ENCODE measurements at places on chromosomes 1 and 21.

- no peaks in the 10 kb centered on the region for H3K27me3 ChIP-seq
- DNase-seq, result no peak
- H3K4me3 ChIP-seq, result no peak overlapping the region
- no peak overlapping the region for H3K27ac ChIP-seq
Measured at GRCh38 chr1:28458237-28459228, 47.3 kb upstream of the RCC1 start.

- H3K27me3 ChIP-seq, result no peaks in the 10 kb centered on the region
- H3K27ac ChIP-seq, result no peak overlapping the region
- no peaks in the 10 kb centered on the region for H3K4me1 ChIP-seq
- no peaks in the 10 kb centered on the region for H3K36me3 ChIP-seq
Measured at GRCh38 chr1:82337635-82338034, 536.9 kb downstream of the ADGRL2 start.

DNA sequence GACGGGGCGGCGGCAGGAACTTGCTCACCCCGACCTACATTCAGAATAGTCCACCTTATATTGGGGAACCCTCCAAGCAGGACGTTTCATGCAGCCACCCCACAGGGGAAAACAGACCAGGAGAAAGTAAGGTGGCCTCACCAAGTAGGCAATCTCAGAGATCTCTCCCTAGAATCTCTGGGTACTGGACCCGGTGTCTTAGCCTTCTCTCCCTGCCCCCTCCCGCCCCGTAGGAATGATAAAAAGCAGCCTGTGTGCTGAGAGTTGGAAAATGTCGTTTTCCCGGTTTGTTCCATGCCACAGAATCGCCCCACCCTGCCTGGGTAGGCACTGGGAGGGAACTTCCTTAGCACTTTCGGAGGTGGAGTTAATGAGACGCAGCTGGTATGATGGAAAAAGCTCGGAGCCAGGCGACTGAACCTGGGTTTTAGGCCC lies 789 bp upstream of the PTPN14 start:
- H3K27me3 ChIP-seq, result peaks cover 54% of the 10 kb centered on the region
- H3K4me1 ChIP-seq, result no peaks in the 10 kb centered on the region
- no peak overlapping the region for H3K4me3 ChIP-seq
- H3K36me3 ChIP-seq, result no peaks in the 10 kb centered on the region
- H3K27ac ChIP-seq, result no peak overlapping the region

GRCh38 chr1:229879746-229880145 lies 187.3 kb upstream of the GALNT2 start:
- H3K4me1 ChIP-seq, result no peaks in the 10 kb centered on the region
- H3K27me3 ChIP-seq, result peaks cover 72% of the 10 kb centered on the region
- no peaks in the 10 kb centered on the region for H3K36me3 ChIP-seq
- no peak for DNase-seq
- H3K4me3 ChIP-seq, result no peak overlapping the region

DNA sequence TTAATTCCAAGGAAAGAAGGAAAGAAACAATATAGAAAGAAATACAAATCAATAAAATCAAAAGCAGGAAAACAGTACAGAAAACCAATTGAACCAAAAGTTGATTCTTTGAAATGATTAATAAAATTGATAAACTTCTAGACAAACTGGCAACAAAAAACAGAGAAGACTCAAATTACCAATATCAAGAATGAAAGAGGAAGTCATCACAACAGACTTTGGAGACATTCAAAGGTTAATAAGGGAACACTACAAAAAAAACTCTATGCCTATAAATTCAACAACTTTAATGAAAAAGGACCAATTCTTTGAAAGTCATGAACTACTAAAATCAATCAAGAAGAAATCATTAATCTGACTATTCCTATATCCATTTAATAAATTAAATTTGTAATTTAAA lies 329.3 kb upstream of the NR5A2 start:
- DNase-seq, result no peak
- peaks cover 23% of the 10 kb centered on the region for H3K27me3 ChIP-seq
- H3K36me3 ChIP-seq, result peaks cover 3% of the 10 kb centered on the region
- no peak overlapping the region for H3K27ac ChIP-seq
- no peak overlapping the region for H3K4me3 ChIP-seq

- H3K4me3 ChIP-seq, result no peak overlapping the region
- peaks cover 10% of the 10 kb centered on the region for H3K4me1 ChIP-seq
- no peak overlapping the region for H3K27ac ChIP-seq
- no peaks in the 10 kb centered on the region for H3K27me3 ChIP-seq
Measured at GRCh38 chr1:228392111-228392936, 14.3 kb downstream of the TRIM11 start.

- peaks cover 4% of the 10 kb centered on the region for H3K36me3 ChIP-seq
- no peak for DNase-seq
- H3K27me3 ChIP-seq, result no peaks in the 10 kb centered on the region
- H3K27ac ChIP-seq, result no peak overlapping the region
- H3K4me1 ChIP-seq, result peaks cover 16% of the 10 kb centered on the region
- H3K4me3 ChIP-seq, result no peak overlapping the region
Measured at GRCh38 chr21:44670642-44671432, 4.1 kb upstream of the KRTAP12-2 start.

- no peak overlapping the region for H3K4me3 ChIP-seq
- H3K27ac ChIP-seq, result no peak overlapping the region
Measured at GRCh38 chr1:196302420-196302819, 305.8 kb downstream of the KCNT2 start.

GRCh38 chr1:175885326-175885725 lies 141.9 kb upstream of the TNR start:
- H3K36me3 ChIP-seq, result no peaks in the 10 kb centered on the region
- no peak for DNase-seq
- no peak overlapping the region for H3K27ac ChIP-seq
- H3K4me3 ChIP-seq, result no peak overlapping the region

GRCh38 chr1:174713796-174714195 lies 266.0 kb downstream of the GPR52 start:
- H3K4me1 ChIP-seq, result peaks cover 9% of the 10 kb centered on the region
- H3K27me3 ChIP-seq, result no peaks in the 10 kb centered on the region
- no peak for DNase-seq
- peaks cover 3% of the 10 kb centered on the region for H3K36me3 ChIP-seq
- H3K27ac ChIP-seq, result no peak overlapping the region

GRCh38 chr1:54376430-54377039 lies 29.7 kb downstream of the SSBP3 start:
- peaks cover 78% of the 10 kb centered on the region for H3K4me1 ChIP-seq
- H3K4me3 ChIP-seq, result peak overlapping the region; percentile 7
- H3K27me3 ChIP-seq, result no peaks in the 10 kb centered on the region
- peak overlapping the region; percentile 83 for H3K27ac ChIP-seq
- DNase-seq, result no peak

- no peaks in the 10 kb centered on the region for H3K36me3 ChIP-seq
- no peak for DNase-seq
- H3K27me3 ChIP-seq, result peaks cover 4% of the 10 kb centered on the region
- no peaks in the 10 kb centered on the region for H3K4me1 ChIP-seq
- no peak overlapping the region for H3K4me3 ChIP-seq
Measured at GRCh38 chr21:45582128-45582527, 39.9 kb upstream of the SLC19A1 start.

GRCh38 chr1:208788013-208788540 lies 543.9 kb upstream of the PLXNA2 start:
- no peaks in the 10 kb centered on the region for H3K4me1 ChIP-seq
- H3K27ac ChIP-seq, result no peak overlapping the region
- H3K27me3 ChIP-seq, result peaks cover 11% of the 10 kb centered on the region
- no peak for DNase-seq

- no peak overlapping the region for H3K27ac ChIP-seq
- H3K36me3 ChIP-seq, result peaks cover 82% of the 10 kb centered on the region
- H3K4me1 ChIP-seq, result no peaks in the 10 kb centered on the region
- no peak overlapping the region for H3K4me3 ChIP-seq
- no peaks in the 10 kb centered on the region for H3K27me3 ChIP-seq
- no peak for DNase-seq
Measured at GRCh38 chr1:110050602-110051261, 16.3 kb downstream of the STRIP1 start.

- H3K27me3 ChIP-seq, result no peaks in the 10 kb centered on the region
- peaks cover 46% of the 10 kb centered on the region for H3K4me1 ChIP-seq
- H3K4me3 ChIP-seq, result peak overlapping the region; percentile 28
- peak; percentile 10 for DNase-seq
- H3K27ac ChIP-seq, result peak overlapping the region; percentile 51
Measured at GRCh38 chr1:230208619-230209261, 141.7 kb downstream of the GALNT2 start.

GRCh38 chr1:38102636-38103035 lies 56.0 kb upstream of the POU3F1 start:
- H3K27ac ChIP-seq, result no peak overlapping the region
- H3K4me3 ChIP-seq, result no peak overlapping the region
- H3K4me1 ChIP-seq, result no peaks in the 10 kb centered on the region
- DNase-seq, result no peak

GRCh38 chr1:245361065-245361464 lies 206.3 kb downstream of the KIF26B start:
- no peak overlapping the region for H3K4me3 ChIP-seq
- peaks cover 5% of the 10 kb centered on the region for H3K36me3 ChIP-seq
- no peak overlapping the region for H3K27ac ChIP-seq
- DNase-seq, result no peak
- peaks cover 5% of the 10 kb centered on the region for H3K27me3 ChIP-seq
- no peaks in the 10 kb centered on the region for H3K4me1 ChIP-seq
